ENCODE measurements at places on chromosomes 1 and 21. TPM values are rescaled to one million over a fixed set of nuclear protein-coding genes. Genes with fewer than 3 reads are reported as not detected.

- no peak for DNase-seq
Observed at GRCh38 chr1:35136780-35137179, 56.2 kb downstream of the SFPQ start.

GRCh38 chr1:116006486-116006964, 30.2 kb downstream of the SLC22A15 start:
- no peak for DNase-seq

Gene KCNJ6
- total RNA-seq, result not detected

Gene FABP3
- 0.57 TPM for total RNA-seq

Gene OR14K1
- total RNA-seq, result not detected
